GM12892 (cell line): ENCODE measurements at places on chromosomes 7 and 10.

DNA sequence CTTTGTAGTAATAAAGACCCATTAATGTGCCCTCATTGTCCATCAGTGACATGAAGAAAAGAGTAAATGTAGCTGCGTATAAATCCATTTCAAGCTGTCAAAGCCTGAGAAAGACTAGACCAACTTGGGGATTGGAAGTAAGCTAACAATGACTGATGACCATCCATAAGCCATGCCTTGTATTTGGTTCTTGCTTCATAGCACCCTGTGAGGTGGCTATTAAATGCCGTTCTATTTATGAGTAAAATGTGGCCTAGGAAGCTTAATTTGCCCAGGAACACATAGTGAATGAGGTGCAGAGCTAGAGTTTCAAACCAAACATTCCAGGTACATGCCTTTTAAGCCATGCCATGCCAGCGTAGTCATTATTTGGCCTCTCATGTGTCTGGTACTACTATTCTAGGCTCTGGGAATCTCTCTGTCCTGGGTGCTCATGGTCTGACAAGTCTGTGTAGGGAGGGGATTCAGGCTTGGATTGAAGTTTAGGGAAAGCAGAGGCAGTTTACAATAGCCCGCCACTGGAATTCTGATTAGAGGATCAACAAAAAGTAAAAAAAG is 92.1 kb downstream of the ZNF277 start:
- DNase-seq, result no peak

GRCh38 chr10:69955211-69955805 is 97.3 kb upstream of the MACROH2A2 start:
- DNase-seq, result no peak

DNA sequence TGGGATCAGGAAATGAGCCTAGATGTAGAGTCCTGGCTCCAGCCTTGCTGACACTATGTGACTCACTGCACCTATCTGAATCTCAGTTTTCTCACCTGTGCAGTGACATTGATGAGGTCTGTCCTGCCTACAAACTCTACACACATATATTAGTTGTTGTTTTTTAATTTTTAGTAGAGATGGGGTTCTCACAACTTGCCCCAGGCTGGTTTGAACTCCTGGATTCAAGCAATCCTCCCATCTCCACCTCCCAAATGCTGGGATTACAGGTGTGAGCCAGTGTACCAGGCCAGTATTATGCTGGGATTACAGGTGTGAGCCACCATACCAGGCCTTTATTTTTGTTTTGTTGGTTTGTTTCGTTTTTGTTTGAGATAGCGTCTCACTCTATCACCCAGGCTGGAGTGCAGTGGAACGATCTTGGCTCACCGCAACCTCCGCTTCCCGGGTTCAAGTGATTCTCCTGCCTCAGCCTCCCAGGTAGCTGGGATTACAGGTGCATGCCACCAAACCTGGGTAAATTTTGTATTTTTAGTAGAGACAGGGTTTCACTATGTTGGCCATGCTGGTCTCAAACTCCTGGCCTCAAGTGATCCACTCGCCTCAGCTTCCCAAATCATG is 11.8 kb upstream of the DDIT4 start:
- DNase-seq, result no peak

GRCh38 chr7:72023926-72024325 is 388.2 kb downstream of the CALN1 start:
- no peak for DNase-seq
